ENCODE measurements at places on chromosomes 13 and 19. TPM values are rescaled to one million over a fixed set of nuclear protein-coding genes. Genes with fewer than 3 reads are reported as not detected.

GRCh38 chr13:65829241-65830008 is 1400.7 kb downstream of the PCDH9 start:
- no peak for DNase-seq
- no peaks in the 10 kb centered on the region for H3K36me3 ChIP-seq
- no peaks in the 10 kb centered on the region for H3K4me1 ChIP-seq
- no peak overlapping the region for H3K4me3 ChIP-seq
- H3K27me3 ChIP-seq: no peaks in the 10 kb centered on the region
- no peak overlapping the region for H3K27ac ChIP-seq

DNA sequence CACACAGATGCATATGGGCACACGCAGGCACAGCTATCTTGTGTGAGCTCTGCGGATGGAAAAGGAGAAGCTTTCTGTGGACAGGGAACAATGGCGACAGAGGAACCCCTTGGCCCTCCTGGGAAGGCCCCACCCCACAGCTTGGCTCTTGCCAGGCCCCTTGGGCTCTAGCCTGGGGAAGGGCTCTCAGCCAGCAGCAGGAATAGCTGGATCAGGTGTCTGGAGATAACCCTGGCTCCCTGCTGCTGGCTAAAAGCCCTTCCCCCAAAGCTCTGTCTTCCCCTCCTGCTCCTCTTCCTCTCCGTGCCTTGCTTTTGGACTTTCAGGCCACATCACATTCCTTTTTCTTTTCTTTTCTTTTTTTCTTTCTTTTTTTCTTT is 24.3 kb downstream of the CEBPA start:
- no peak overlapping the region for H3K4me3 ChIP-seq
- H3K36me3 ChIP-seq: no peaks in the 10 kb centered on the region
- no peak overlapping the region for H3K27ac ChIP-seq
- peaks cover 8% of the 10 kb centered on the region for H3K4me1 ChIP-seq
- H3K27me3 ChIP-seq: no peaks in the 10 kb centered on the region
- no peak for DNase-seq

DNA sequence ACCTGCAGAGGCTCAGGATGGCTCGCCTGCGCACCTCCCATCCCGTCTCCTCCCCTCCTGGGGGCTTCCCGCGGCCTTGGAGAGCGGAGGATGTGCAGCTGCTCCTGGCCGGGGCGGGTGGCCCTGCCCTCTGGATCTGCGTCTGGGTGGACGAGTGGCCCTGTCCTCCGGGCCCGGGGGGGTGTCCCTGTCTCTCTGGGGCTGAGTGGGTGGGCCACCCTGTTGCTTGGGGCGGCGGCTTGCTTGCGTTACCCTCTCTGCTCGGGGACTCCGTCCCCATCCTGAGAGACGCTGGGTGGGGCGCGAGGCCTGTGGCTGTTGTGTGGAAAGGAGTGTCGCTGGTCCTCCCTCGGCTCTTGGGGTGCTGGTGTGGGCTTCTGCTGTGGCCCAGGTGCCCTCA is 34.6 kb downstream of the DOT1L start:
- H3K27ac ChIP-seq: no peak overlapping the region
- no peak for DNase-seq
- H3K36me3 ChIP-seq: no peaks in the 10 kb centered on the region

MYO1F gene
- polyA plus RNA-seq: 46.1 TPM

DNA sequence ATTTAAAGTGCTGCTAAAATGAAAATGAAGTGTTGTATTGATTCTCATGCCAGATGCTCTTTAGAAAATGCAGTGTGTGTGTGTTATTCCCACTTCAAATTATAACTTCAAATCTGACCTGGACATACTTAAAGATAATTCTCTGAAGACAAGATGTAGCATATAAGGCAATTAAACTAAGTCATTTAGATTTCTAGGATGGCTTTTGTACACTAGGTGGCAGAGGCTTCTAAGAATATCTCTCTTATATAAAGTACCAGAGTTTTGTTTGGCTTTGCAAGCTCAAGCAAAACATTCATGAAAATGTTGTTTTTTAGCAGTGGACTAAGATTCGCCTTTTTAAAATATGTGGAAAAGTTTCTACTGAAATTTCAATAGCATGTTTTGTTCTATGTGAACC is 407.2 kb downstream of the GPC5 start:
- H3K4me1 ChIP-seq: no peaks in the 10 kb centered on the region
- DNase-seq: no peak
- no peaks in the 10 kb centered on the region for H3K27me3 ChIP-seq
- H3K36me3 ChIP-seq: no peaks in the 10 kb centered on the region
- no peak overlapping the region for H3K4me3 ChIP-seq

GCDH gene
- 33.8 TPM for polyA plus RNA-seq

DNA sequence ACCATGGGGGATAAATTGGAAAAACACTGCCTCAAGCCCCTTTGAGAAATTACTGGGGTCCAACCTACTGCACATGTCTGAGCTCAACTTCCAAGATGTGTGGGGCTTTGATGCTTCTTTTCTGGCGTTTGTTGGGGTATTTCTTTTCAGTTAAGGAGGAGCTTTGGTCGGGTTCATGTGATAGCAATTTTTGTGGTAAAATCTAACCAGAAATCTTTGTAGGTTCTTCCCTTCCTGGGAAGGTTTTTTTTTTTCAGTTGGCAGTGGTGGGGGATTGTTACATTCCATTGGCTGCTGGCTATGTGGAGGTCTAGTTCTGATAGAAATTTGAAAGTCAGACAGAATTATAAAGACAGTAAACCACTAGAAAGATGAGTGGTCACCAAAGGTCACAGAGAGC is 327.8 kb downstream of the ATP8A2 start:
- no peak overlapping the region for H3K4me3 ChIP-seq
- no peak overlapping the region for H3K27ac ChIP-seq
- DNase-seq: no peak
- H3K4me1 ChIP-seq: no peaks in the 10 kb centered on the region

DNA sequence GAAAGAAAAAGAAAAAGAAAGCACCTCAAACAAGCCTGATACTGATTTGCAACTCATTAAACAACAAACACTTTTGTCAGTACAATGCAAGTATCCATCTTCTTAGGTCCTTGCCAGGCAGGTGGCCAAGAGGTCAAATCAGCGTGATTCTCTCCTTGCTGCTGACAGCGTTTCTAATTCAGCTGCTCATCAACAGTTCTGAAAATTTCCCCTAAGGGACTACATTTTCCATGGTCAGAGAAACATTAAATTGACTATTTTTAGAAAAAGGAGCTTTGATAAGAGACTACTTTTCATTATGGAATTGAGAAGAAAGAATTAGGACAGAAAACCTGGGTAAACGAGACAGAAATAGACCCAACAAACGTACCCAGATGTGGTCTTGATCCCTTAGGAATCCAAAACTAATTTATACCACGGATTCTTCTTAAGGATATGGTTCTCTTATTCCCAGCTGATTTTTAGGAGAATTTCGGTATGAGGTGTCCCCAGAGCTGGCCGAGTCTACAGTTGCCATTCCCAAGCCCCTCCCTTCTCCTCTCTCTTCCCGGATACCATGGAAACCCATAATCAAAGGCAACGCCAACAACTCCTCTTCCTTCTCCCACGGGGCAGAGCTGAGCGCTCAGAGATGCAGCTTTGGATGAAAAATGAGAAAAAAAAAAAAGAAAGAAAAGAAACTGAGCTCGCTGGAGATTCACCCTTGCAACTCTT is 29.5 kb upstream of the CEBPG start:
- H3K27me3 ChIP-seq: peaks cover 3% of the 10 kb centered on the region
- H3K4me1 ChIP-seq: no peaks in the 10 kb centered on the region
- H3K27ac ChIP-seq: no peak overlapping the region
- DNase-seq: peak; percentile 32
- H3K4me3 ChIP-seq: no peak overlapping the region
- no peaks in the 10 kb centered on the region for H3K36me3 ChIP-seq

- H3K27me3 ChIP-seq: no peaks in the 10 kb centered on the region
- H3K36me3 ChIP-seq: no peaks in the 10 kb centered on the region
- H3K4me3 ChIP-seq: no peak overlapping the region
- no peak for DNase-seq
These were observed 79.2 kb upstream of the SCEL start for GRCh38 chr13:77456271-77456670.

FFAR3 gene
- 0.06 TPM for polyA plus RNA-seq

- no peaks in the 10 kb centered on the region for H3K27me3 ChIP-seq
- H3K4me1 ChIP-seq: no peaks in the 10 kb centered on the region
- H3K36me3 ChIP-seq: no peaks in the 10 kb centered on the region
- no peak for DNase-seq
- no peak overlapping the region for H3K4me3 ChIP-seq
These were observed 5.3 kb downstream of the MISP start for GRCh38 chr19:756236-756635.

- peaks cover 9% of the 10 kb centered on the region for H3K27me3 ChIP-seq
- H3K4me3 ChIP-seq: peak overlapping the region; percentile 29
- no peaks in the 10 kb centered on the region for H3K36me3 ChIP-seq
- H3K27ac ChIP-seq: peak overlapping the region; percentile 49
These were observed 3.2 kb downstream of the CCDC194 start for GRCh38 chr19:17390665-17391370.

DNA sequence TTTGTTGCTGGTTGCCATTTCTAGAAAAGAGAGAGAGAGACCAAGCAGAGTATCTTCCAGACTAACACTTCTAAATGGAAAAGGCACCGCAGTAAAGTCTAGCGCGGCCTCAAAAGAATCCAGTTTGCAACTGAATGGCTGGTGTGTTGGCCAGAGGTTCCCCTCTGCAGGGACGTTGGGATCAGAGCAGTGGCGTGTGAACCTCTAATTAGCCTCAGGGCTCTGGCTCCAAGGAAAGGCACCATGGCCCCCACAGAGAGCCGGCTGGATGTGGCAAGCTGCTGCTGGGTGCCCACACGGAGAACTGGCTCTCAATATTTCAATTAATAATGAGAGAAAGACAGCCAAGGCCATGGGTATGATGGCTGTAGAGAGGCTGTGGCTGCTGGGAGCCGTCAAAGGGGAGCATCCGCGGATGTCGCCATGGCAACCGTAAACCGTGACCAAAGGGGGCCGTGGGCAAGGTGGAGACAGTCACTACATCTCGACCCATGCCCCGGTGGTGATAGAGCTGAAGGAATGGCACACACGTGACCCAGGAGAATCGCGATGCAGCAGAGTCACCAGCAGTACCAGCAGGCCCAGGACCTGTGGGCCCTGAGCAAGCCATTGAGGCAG is 9.5 kb downstream of the VSTM2B start:
- H3K36me3 ChIP-seq: no peaks in the 10 kb centered on the region
- no peak for DNase-seq
- no peak overlapping the region for H3K4me3 ChIP-seq
- no peak overlapping the region for H3K27ac ChIP-seq
- H3K27me3 ChIP-seq: peaks cover 38% of the 10 kb centered on the region

GRCh38 chr19:50909240-50910070 is 1.7 kb downstream of the KLK4 start:
- peaks cover 24% of the 10 kb centered on the region for H3K27me3 ChIP-seq
- peak; percentile 4 for DNase-seq
- peaks cover 5% of the 10 kb centered on the region for H3K4me1 ChIP-seq

CILP2 gene
- 0.46 TPM for polyA plus RNA-seq

DNA sequence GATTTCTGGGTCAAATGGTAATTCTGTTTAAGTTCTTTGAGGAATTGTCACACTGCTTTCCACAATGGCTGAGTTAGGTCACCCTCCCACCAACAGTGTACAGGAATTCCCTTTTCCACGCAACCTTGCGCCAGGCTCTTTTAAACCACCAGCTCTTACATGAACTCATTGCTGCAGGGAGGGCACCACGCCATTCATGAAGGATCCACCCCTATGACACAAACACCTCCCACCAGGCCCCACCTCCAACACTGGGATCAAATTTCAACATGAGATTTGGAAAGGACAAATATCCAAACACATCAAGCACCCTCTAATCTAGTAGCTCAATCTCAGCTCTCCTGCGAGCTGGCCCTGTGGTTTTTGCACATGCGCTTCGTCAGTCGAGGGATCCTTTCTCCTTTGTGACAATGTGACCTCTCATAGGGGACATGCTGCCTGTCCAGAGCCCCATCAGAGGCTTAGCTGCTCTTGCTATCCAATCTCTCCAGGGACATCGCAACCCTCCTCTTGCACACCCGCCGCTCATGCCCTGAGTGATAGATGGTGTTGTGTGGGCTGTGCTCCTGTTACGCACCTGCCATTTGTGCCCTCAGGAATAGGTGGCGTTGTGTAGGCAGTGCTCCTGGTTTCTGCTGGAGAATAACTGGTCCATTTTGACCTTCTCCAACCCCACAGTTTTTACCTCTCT is 328.0 kb downstream of the UQCRFS1 start:
- no peak overlapping the region for H3K27ac ChIP-seq
- H3K4me3 ChIP-seq: no peak overlapping the region
- H3K4me1 ChIP-seq: no peaks in the 10 kb centered on the region
- no peak for DNase-seq
- H3K36me3 ChIP-seq: no peaks in the 10 kb centered on the region
